ENCODE measurements at places on chromosomes 5 and 9.

DNA sequence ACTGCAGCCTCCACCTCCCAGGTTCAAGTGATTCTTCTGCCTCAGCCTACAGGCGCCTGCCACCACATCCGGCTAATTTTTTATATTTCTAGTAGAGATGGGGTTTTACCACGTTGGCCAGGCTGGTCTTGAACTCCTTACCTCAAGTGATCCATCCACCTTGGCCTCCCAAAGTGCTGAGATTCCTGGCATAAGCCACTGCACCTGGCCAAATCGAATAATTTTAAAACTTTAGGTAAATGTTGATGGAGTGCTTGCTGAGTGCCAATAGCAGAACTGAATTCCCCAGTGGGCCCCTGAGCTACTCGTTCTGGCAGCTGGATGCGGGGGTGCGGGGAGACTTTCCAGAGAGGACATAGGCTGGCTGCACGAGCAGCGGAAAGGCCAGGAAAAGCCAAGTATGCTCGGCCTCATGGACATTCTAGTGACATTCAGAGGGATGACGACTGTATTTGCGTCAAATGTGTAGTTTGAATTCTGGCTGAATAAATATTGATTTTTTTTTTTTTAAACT lies 16.8 kb downstream of the TRAF2 start:
- DNase-seq: no peak

DNA sequence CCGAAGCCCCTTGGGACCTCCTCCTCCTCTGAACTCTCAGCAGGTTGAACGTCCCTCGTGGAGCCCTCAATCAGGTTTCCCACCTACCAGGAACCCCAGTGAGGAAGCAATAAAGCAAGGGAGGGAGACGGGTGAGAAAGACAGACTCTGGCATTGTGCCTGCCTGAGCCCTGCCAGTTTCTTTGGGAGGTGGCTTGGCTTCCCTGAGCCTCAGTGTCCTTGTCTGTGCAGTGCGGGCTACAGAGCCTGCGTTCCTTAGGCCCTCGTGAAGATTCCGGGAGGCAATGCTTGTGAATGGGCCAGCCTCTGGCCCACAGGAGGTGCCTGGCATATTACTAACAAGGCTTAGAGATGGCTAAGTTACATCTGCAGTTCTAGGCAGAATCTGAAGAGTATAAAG lies 11.9 kb downstream of the GTF3C5 start:
- DNase-seq: no peak

GRCh38 chr9:22454016-22454415 lies 7.4 kb downstream of the DMRTA1 start:
- no peak for DNase-seq

DNA sequence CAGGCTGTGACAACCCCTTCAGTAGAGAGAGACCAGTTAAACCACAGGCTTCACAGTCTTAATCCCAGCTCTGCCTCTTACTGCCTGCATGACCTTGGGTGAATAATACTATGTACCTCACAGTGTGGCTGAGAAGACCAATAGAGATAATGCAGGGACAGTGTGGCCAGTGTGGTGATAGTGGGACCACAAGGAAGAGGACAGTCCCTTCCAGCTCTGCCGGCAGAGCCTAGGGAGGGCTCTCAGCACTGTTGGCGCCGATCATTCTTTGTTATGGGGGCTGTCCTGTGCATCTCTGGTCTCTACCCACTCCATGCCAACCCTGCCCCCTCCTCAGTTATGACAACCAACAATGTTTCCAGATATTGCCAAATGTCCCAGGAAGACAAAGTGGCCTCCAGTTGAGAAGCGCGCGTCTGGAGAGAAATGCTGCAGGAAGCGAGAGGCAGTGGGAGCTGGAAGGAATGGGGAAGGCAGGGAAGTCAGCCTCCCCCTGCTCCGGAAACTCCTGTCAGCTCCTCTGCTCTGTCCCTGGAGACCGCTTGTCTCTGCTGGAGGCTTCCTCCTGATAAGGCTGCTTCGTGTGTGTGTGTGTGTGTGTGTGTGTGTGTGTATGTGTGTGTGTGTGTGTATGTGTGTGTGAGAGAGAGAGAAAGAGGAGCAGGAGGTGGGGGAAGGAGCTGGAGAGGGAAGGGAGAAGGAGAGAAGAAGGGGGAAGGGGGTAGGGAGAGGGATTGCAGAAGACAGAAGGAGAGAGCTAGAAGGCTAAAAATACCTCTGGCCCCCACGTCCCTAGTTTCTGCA lies 31.8 kb upstream of the FABP6 start:
- no peak for DNase-seq

- no peak for DNase-seq
Observed at GRCh38 chr5:115599502-115599901, 2.8 kb downstream of the TICAM2 start.

GRCh38 chr5:33649549-33650482 lies 209.1 kb downstream of the TARS1 start:
- DNase-seq: no peak

- no peak for DNase-seq
Observed at GRCh38 chr9:116592970-116593369, 94.1 kb upstream of the TRIM32 start.

- no peak for DNase-seq
Observed at GRCh38 chr5:103973669-103974068, 411.1 kb upstream of the NUDT12 start.

DNA sequence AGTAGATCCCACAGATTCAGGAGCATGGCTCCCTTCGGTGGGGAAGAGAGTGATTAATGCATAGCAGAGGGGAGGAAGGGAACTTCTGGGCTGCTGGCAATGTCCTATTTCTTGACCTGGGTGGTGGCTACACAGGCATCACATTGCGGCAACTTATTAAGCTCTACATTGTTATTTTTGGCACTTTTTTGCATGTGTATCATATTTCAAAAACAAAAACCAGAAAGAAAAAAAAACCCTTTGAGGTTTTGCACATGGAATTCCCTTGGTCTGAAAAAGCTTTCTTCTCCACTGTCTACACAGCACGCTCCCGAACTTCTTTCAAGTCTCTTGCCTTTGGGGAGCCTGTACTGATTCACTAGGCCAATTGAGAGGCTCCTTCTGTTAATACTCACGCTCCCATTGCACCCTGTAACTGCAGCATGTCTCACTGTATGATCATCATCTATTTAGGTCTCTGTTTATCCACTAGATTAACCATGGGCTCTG lies 25.1 kb downstream of the CEMIP2 start:
- no peak for DNase-seq

GRCh38 chr9:19551124-19551929 lies 142.5 kb downstream of the ACER2 start:
- DNase-seq: no peak

All from stimulated activated CD8-positive, alpha-beta memory T cell treated with anti-CD3 and anti-CD28 coated beads, Interleukin-4, amount 100 ng/mL, for 1 hour (primary cell).